Caudate nucleus (tissue), 63 donors: ENCODE measurements at places on chromosomes 4 and X.
A peak's percentile ranks its signal among the peaks of the same experiment; 100 is the strongest.

GRCh38 chr4:22235698-22236097 is 280.2 kb downstream of the ADGRA3 start:
- DNase-seq = no peak

- DNase-seq = no peak
Measured at GRCh38 chrX:70508296-70508911, 63.8 kb downstream of the DLG3 start.

- no peak for DNase-seq
Measured at GRCh38 chr4:44558031-44558605, 93.3 kb downstream of the YIPF7 start.

GRCh38 chr4:4425119-4425690 is 38.3 kb downstream of the NSG1 start:
- DNase-seq = no peak

GRCh38 chrX:149198980-149199732 is 305.9 kb downstream of the IDS start:
- DNase-seq = no peak

GRCh38 chr4:85498068-85498733 is 23.3 kb downstream of the ARHGAP24 start:
- DNase-seq = peak; percentile 4

DNA sequence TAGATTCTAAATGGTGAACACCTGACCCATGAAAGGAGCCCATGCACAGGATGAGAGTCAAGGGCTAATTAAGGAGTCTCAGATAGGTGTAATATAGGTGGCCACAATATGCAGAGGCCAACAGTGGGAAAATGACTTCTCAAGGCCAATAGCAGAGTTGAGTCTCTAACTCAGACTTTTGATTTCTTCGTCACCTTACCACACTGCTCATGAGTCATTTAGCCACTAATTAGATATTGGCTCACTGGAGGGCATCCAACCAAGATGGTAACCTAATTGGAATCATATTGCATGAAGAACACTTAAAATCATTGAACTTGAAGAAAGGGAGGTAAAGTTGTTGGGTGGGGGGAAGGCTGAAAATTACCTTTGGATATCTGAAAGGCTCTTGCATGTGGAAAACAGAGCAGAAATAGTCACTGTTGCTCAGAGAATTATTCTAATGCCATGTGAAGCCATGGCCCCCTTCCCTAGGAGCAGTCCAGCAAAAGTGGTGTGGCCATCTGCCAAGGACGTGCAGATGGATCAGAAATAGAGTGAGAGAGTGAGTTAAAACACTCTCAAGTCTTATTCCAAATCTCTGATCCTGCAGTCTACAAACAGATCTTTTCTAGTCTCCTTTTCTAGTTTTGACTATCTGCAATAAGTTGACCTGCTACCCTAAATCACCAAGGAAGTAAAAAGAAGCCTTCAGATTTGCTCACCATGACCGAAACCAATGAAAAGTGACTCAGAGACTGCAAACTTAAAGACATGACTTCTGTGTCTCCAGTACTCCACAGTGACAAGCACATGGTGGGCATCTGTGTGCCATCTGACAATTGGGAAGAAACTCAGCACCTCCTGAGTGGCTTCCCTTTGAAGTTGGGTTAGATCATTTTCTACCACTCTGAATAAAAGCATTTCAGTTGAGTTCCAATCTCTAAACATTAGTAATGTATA is 93.9 kb upstream of the C1QTNF7 start:
- DNase-seq = no peak

- DNase-seq = no peak
Measured at GRCh38 chrX:19446397-19446796, 68.9 kb downstream of the MAP3K15 start.

DNA sequence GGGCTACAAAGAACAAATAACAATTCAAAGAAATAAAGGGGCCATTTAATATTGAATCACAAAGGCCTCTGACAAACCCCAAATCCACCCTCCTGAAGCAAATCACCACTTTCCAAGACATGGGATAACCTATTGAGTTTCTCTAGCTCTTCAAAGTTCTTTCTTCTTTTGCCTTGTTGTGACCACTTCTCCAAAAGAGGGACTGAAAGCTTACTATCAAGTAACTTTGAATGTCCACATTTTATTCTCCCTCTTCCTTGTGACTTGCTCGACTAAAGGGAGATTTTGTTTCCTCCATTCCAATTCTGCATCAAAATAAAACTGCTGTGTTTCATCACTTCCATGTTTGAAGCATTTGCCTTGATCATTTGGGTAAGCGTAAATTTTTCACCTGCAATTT is 166.6 kb upstream of the SLC7A11 start:
- DNase-seq = no peak

DNA sequence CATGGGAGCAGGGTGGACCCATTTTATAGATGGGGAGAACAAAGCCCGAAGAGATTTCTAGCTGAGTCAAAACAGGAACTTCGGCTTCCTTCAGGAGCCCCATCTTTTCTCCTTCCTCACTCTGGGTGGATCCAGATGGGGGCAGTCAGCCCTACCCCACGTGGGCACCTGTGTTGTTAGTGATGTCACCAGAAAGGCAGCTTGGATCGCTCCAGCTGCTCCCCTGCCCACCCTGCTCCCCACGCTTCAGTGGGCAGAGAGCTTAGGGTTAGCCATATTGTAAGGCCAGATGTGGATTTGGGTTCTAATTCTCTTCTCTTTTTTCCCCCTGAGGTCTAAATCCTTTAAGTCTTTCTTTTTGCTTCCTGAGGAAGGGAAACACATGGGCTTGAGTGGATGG is 132.3 kb upstream of the PJA1 start:
- no peak for DNase-seq

GRCh38 chr4:74671080-74671698 is 123.1 kb downstream of the BTC start:
- DNase-seq = no peak

DNA sequence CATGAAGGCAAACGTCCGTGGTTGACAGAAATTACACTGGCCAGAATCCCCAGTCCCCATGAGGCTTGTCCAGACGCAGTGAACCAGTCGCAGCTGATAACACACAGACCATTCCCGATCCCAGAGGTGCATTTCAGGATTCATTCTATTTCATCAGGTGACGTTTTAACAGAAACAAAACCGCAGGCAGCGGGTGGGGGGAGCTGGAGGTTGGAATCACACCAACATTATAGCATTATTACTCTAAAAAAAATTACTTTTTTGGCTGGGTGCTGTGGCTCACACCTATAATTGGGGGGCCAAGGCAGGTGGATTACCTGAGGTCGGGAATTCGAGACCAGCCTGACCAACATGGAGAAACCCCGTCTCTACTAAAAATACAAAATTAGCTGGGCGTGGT is 25.2 kb downstream of the NOP14 start:
- no peak for DNase-seq

DNA sequence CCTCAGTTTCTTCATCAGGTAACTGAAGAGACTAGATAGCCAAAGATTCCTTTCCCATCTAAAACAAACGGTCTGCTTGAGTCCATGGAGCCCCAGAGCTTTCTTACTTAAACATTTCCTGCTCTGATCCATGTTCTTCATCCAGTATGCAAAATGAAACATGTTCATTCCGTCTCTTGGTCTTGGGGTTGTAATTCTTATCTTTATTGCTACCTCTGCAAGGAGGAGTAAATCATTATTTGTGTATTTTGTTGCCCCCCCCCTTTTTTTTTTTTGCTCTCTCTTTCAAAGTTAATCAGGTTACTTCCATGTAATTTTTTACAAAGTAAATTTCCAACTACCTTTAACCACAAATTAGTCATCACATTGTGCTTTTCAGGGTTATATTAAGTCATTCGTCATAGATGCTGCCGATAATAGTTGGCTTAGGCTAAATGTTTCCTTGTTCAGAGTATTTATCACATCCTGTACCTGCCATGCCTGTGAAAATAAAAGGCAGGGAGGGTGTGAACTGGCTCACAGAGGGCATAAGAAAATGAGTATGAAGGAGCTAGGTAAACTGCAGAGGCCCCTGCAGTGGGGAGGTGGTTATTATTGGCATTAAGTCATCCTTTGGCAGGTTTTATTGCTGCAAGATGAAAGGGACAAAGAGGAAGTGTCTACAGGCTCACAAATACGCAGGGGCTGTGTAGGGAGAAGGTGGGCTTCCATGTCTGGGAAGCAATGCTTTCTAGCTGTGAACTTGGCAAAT is 76.7 kb upstream of the HS3ST1 start:
- no peak for DNase-seq

DNA sequence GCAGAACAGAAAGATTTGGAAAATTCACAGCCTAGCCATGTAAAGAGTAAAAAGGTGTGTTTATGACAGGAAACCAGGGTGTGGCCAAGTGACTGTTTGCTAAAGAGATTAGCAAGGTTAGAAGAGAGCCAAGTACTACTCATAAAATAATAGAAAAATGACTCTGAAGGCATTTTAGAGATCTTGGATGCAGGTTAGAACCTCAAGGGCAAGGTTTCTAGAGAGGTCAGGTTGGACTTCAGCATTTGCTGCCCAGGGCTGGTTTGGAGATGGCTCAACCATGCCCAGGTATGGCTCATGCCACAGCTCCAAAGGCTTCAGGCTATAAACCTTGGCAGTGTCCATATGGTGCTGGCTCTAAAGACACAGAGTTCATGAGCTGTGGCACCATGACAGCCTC is 40.6 kb upstream of the ADGRA3 start:
- no peak for DNase-seq

DNA sequence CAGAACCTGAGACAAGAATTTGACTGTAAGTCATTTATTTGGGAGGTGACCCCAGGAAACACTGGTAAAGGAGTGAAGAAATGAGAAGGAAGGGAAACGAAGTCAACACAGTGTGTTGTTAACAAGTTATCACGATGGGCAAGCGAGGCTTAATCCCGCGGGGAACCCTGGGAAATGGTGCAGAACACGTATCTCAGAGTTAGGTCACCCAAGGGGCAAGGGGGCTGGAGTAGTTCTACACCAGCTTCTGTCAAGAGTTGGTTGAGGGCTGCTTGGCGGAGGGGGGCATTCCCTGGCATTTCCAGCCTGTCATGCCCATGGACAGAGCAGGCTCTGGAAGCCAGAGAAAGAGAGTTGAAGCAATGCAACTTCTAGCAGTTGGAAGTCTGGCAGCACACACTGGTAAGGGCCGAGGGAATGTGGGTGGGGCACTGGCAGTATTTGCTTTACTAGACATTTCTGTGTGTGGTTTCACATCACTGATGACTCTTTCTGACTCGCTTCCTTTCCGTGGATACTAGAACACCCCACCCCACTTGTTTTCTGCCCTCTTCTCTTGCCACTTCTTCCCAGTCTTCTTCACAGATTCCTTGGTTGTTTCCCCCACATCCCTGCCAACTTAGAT is 52.2 kb upstream of the ADGRG2 start:
- no peak for DNase-seq

DNA sequence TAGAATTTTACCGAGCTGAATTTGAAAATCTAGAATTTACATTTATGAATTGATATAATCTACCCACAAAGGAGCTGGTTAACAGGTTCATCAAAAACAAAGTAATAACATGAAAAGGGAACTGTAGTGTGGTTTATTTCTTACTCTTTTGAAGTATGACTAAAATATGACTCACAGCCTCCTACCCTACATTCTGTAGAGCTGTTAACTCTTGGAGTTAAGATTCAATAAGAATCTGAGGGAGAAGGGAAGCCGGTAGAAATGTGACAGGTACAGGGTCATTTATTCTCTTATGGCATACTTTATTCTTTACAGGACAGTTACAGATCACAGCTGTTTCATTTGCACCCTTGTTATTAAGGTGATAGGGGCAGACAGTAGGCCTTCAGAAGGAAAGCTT is 132.2 kb upstream of the FAM47B start:
- DNase-seq = no peak

DNA sequence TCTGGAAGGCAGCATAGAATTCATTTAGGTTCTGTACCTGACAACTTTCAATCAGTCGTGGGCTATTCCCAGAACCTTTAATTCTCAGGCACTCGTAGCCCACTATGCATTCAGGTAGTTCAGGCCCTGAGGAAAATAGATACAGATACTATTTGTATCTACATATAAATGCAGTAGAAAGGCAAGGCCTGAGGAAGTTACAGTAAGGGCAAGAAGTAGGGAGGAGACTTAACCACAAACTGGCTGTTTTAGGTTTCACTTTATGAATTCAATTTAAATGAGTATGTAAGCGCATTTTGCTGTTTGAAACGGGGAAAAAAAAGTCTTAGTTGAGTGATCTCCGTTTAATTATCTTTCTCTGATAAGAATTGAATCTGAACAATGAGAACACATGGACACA is 529.4 kb upstream of the ATOH1 start:
- no peak for DNase-seq

- DNase-seq = no peak
Measured at GRCh38 chr4:8317474-8317873, 47.9 kb downstream of the HTRA3 start.

DNA sequence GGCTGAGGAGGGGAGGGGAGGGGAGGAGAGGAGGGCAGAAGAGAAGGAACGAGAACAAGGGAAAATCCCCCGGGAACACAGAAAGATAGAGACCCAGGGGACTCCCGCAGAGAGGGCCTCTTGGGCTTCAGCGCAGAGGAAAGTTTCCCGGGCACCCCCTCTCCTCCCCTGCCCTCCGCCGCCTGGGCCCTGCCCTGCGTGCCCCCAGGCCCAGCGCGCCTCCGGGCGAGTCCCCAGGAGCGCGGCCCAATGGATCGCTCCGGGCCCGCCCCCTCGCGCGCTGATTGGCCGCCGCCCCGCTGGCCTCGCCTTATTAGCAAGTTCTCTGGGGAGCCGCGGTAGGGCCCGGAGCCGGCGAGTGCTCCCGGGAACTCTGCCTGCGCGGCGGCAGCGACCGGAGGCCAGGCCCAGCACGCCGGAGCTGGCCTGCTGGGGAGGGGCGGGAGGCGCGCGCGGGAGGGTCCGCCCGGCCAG is at the start of gene MSX1:
Gene MSX1 (plus strand): TSS at position 341 of the 474 bp plus-strand sequence. CDS start 235 bp downstream, outside the sequence.
- DNase-seq = peak; percentile 60

GRCh38 chrX:139751053-139751452 is 43.1 kb upstream of the MCF2 start:
- DNase-seq = no peak

- no peak for DNase-seq
Measured at GRCh38 chr4:7992846-7993245, 53.2 kb upstream of the AFAP1 start.

DNA sequence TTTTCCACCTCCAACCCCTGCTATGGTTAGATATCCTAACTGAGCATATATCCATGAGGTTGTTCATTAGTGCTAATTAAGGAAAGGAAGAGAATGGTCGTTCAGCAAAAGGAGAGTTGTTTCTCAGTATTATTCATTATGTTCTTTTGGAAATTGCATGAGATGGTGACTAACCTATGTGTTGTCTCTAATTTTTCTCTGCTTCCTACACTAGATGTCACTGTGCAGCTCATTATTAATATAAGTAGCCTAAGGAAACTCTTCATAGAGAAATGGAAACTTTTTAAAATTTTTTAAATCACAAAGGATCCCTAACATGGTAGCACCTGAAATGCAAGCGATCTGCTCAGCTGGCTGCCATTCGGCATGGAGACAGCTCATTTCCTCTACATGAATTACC is 67.7 kb upstream of the FAM9A start:
- DNase-seq = no peak
